ENCODE measurements at places on chromosomes 3 and 15.

GRCh38 chr3:59286791-59287531, 237.1 kb upstream of the CFAP20DC start:
- no peak for DNase-seq

DNA sequence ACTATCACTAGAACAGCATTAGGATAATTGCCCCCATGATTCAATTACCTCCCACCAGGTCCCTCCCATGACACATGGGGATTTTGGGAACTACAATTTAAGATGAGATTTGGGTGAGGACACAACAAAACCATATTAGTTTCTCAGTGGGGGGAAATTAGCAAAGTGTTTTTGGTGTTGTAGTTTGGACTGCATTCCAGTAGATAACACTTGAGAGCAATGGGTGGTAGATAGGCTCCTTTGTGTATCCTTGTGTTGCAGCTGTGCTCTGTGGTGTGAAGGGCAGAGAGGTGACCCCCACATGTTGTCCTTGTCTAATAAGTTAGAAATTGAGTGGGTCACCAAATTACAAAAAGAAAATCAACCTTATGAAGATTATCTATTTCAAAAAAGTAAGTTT, 223.8 kb downstream of the SATB1 start:
- DNase-seq: no peak

DNA sequence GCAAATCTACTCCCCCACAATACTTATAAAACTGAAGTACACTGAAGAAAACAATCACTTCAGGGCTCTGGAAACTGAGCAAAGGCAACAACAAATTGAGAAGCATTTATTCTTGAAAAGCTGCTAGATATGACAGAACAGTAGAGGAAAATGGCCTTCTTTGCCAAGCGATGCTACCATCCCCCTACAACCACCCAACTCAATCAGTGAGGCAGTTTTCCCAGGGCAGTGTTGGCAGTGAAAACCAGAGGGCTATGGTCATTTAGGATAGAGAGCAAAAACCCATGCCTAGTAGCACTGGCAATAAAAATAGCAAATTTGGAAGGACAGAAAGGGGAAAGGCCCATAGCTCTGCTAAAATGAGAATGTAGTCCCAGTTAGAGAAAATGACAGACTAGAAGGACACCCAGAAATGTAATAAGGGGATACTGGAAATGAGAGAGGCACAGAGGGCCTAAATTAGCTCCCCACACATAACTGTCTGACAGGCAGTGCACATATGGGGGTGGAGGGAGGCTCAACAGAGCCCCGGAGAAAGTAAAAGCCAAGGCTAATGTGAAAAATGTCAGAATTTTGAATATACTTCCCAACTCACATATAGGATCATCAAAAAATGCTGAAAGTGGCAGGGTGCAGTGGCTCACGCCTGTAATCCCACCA, 143.5 kb downstream of the GSK3B start:
- DNase-seq: no peak

GRCh38 chr15:73624530-73624929, 8.7 kb downstream of the NPTN start:
- DNase-seq: no peak

GRCh38 chr15:74983725-74984231, 11.6 kb upstream of the SCAMP5 start:
- no peak for DNase-seq

DNA sequence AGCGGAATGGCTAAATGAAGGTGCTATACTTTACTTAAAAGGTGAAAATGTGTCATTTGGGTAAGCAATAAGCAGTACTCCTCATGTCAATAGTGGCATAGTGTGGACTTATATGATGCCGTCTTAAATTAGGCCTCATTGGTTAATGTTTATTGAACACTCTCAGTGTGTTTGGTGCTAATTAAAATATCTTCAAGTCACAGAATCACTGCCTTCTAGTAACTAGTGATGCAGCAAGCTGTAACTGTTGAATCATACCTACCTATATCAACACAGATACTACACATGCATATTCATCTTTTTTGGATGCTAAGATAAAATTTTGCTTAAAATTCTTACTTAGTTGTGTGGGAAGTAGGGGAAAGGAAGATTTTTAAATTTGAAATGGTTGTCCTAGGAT, 30.7 kb downstream of the ARHGAP31 start:
- DNase-seq: no peak

GRCh38 chr3:45965653-45966052, 22.4 kb downstream of the CXCR6 start:
- DNase-seq: no peak

DNA sequence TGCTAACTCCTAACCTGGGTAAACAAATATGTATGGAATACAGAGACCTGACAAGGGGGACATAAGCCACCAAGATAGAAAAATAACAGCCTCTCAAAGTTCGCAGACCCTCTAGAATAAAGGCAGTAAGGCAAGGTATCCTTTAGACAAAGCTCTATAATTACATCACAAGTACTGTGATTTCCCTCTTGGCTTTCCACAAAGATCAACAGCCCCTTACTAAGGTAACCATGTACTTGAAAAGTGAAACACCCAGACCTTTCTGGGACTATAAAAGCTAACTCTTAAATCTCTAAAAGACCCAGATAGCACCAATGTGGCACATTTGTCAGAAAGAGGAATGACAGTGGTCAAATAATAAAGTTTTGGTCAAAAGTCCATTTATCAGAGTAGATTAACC, 51.9 kb downstream of the TBL1XR1 start:
- DNase-seq: no peak

- DNase-seq: no peak
Measured at GRCh38 chr15:37038716-37039106, 61.6 kb downstream of the MEIS2 start.

DNA sequence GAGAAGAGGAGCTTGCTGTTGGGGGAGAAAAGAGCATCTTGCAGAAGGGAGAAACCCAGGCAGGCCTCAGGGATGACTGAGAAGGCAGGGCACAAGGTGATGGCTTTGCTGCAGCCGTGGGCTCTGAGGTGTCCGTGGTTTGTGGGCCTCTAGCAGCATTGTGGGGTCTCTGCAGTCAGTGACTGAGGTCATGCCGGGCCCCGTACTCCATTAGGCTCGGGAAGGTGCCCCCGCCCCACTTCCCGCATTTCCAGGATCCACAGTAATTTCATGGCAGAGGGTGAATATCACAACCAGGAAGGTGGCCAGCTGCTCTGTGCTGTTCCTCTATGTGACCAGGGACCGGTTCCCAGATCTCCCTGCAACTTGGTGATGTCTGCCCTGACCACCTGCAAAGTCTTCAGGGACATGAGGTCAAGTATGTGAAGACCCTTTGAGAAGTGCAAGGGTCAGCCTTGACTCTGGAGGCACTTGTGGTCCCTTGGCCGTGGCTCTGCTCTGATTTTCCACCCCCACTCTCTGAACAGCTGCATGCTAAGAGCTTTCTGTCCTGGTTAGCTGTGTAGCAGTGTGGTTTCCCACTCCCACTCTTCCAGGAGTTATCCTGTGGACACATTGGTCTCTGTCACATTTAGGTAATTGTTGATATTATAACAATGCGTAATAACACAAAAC, 3.6 kb downstream of the KLF13 start:
- no peak for DNase-seq

GRCh38 chr3:195544634-195545033, 1.5 kb upstream of the PPP1R2 start:
- no peak for DNase-seq

- no peak for DNase-seq
Measured at GRCh38 chr15:66957431-66957720, 108.0 kb upstream of the SMAD3 start.

GRCh38 chr3:11651900-11652299, 8.2 kb upstream of the VGLL4 start:
- no peak for DNase-seq
